Activated CD4-positive, alpha-beta T cell treated with anti-CD3 and anti-CD28 coated beads, Interleukin-2, amount 10 ng/mL, durations not matched to agents 24 days and 14 days (primary cell): ENCODE measurements at places on chromosomes 16 and 17. TPM values are rescaled to one million over a fixed set of nuclear protein-coding genes. Genes with fewer than 3 reads are reported as not detected.

Gene PPM1E
- total RNA-seq: 0.05 TPM in 1 of 2 replicates, not detected in the other

Gene MT1M
- not detected in 2 replicates for total RNA-seq

Gene TBC1D26
- not detected in 2 replicates for total RNA-seq

Gene HNF1B
- total RNA-seq: 2.2 and 2.9 TPM in 2 replicates

Gene ZNF286A
- 24.5 and 25.6 TPM in 2 replicates for total RNA-seq

Gene ENPP7
- total RNA-seq: 0.09 TPM in 1 of 2 replicates, not detected in the other

Gene SYT17
- 1.3 and 1.9 TPM in 2 replicates for total RNA-seq

Gene OR4D1
- 0.07 and 0.14 TPM in 2 replicates for total RNA-seq

Gene NUPR1
- not detected in 2 replicates for total RNA-seq

Gene CX3CL1
- total RNA-seq: not detected in 2 replicates

Gene TMC7
- total RNA-seq: not detected in 2 replicates

Gene CDH1
- total RNA-seq: 1.4 and 1.5 TPM in 2 replicates

Gene TEKT5
- not detected in 2 replicates for total RNA-seq
